ENCODE measurements at places on chromosomes 6 and 20. TPM values are rescaled to one million over a fixed set of nuclear protein-coding genes. Genes with fewer than 3 reads are reported as not detected.

WFDC5 gene
- total RNA-seq: not detected

MYB gene
- total RNA-seq: 0.83 TPM

SRMS gene
- 0.12 TPM for total RNA-seq

PRR3 gene
- 17.2 TPM for total RNA-seq

TRIM27 gene
- total RNA-seq: 46.7 TPM

F13A1 gene
- total RNA-seq: not detected

MUC21 gene
- total RNA-seq: not detected

ZSCAN12 gene
- 1.6 TPM for total RNA-seq

FOXP4 gene
- total RNA-seq: 20.2 TPM

GMNN gene
- total RNA-seq: 61.1 TPM

GGTLC1 gene
- not detected for total RNA-seq

TEAD3 gene
- total RNA-seq: 5.7 TPM

CST4 gene
- not detected for total RNA-seq

TMEM217 gene
- total RNA-seq: 0.82 TPM

TSPYL1 gene
- 25.8 TPM for total RNA-seq

PRKN gene
- total RNA-seq: not detected

PSORS1C1 gene
- total RNA-seq: 3.2 TPM

RAB44 gene
- 0.05 TPM for total RNA-seq

CPNE5 gene
- 0.16 TPM for total RNA-seq

MAN1A1 gene
- 0.07 TPM for total RNA-seq

THBS2 gene
- 0.03 TPM for total RNA-seq

HFE gene
- 13.7 TPM for total RNA-seq

BEND3 gene
- total RNA-seq: 3.0 TPM

LGSN gene
- 2.0 TPM for total RNA-seq

PRPH2 gene
- total RNA-seq: not detected

BPIFB1 gene
- total RNA-seq: 0.06 TPM

DDAH2 gene
- 28.2 TPM for total RNA-seq

FOXC1 gene
- total RNA-seq: 6.8 TPM

SRSF12 gene
- 1.6 TPM for total RNA-seq

APCDD1L gene
- 0.05 TPM for total RNA-seq

ZGPAT gene
- total RNA-seq: 27.0 TPM

PDE10A gene
- 27.3 TPM for total RNA-seq

SIRPD gene
- not detected for total RNA-seq

TRIM40 gene
- not detected for total RNA-seq

PTCHD4 gene
- not detected for total RNA-seq

PSMB9 gene
- 18.0 TPM for total RNA-seq

SPAG4 gene
- 5.0 TPM for total RNA-seq

FAM184A gene
- not detected for total RNA-seq

ITPR3 gene
- 48.3 TPM for total RNA-seq

LTA gene
- total RNA-seq: not detected

ERVFRD-1 gene
- not detected for total RNA-seq

Measured in A549 treated with Hydrocortisone at 1 μM for 4 hours (cell line).